ENCODE measurements at places on chromosomes 11 and 22.

- DNase-seq: no peak
Measured at GRCh38 chr11:33064866-33065265, 25.5 kb downstream of the TCP11L1 start.

DNA sequence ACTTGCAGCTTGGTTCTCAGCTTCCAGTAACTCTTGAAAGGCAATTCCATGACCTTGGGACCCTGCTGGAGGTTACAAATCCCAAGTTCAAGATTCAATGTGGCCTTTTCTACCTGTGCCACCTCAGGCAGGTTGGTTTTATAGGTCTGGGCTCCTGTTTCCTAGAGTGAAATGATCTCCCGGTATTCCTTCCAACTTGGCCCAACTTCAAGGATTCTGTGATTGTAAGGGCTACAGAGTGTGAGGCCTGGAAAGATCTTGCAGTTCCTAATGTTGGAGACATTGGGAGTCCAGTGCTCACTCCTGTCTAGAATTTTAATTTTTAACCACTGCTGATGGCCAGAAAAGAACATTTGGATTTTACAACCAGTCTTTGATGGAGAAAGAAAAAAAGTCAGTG is 91.6 kb downstream of the LDLRAD3 start:
- no peak for DNase-seq

GRCh38 chr22:33853200-33854097 is 66.8 kb downstream of the LARGE1 start:
- DNase-seq: no peak

GRCh38 chr11:64055077-64055476 is 19.3 kb downstream of the FLRT1 start:
- no peak for DNase-seq

DNA sequence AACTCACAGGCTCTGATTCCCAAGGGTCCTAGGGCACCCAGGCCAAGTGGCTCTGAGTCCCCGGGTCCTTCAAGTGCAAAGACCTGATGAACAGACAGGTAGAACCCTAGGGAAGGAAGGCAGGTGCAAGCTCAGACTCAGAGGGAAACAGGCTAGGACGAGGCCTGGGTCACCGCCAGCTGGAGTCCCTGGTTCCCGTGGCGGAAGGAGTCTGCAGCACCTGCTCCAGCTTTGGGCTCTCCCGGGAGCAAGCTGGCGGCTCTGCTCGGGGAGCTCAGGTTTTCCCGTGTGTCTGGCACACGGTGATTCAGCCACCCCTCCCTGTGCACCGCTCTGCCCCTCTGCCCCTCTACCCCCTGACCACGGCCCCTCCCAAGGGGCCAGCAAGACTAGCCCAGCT is 59.8 kb downstream of the WNT7B start:
- DNase-seq: no peak

GRCh38 chr11:88695689-88696414 is 358.3 kb upstream of the CTSC start:
- no peak for DNase-seq

GRCh38 chr11:76807206-76807875 is 24.2 kb downstream of the TSKU start:
- no peak for DNase-seq

- no peak for DNase-seq
Measured at GRCh38 chr11:69035946-69036340, 12.8 kb upstream of the TPCN2 start.

DNA sequence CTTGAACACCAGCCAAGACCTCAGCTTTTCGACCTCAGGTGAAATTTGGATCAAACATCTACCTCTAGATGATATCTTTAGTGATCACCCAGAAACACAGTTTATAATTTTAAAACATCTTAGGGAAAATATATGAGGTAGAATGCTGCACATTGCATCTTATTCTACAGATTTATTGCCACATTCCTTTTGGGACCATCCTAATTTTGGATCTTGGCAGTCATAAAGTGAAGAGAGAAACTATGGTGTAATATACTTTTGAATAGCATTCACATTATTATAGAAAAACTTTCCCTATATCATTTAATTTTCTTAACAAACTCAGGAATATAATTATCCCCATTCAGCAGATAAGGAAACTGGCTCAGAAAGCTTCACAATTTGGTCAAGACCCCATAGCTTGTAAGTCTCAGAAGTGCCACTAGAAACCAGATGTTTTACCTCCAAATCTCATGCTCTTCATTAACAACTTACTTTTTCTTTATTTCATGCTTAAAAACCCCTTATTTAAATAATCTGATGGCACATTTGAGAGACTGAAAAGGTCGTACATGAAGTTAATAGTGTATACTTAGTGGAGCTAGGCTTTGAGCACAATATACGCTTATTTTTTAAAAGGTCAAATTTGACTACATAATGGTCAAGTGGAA is 199.2 kb upstream of the CTSC start:
- DNase-seq: no peak

GRCh38 chr11:72421351-72421750 is 13.0 kb downstream of the CLPB start:
- no peak for DNase-seq

GRCh38 chr11:76801736-76802135 is 18.6 kb downstream of the TSKU start:
- DNase-seq: no peak

GRCh38 chr11:73344191-73344607 is 32.0 kb upstream of the RELT start:
- peak; percentile 11 for DNase-seq

- DNase-seq: no peak
Measured at GRCh38 chr11:4495487-4495886, 13.0 kb downstream of the OR52K1 start.

- no peak for DNase-seq
Measured at GRCh38 chr11:655036-655726, 18.1 kb downstream of the DRD4 start.

- no peak for DNase-seq
Measured at GRCh38 chr11:104279587-104279986, 115.6 kb upstream of the PDGFD start.

DNA sequence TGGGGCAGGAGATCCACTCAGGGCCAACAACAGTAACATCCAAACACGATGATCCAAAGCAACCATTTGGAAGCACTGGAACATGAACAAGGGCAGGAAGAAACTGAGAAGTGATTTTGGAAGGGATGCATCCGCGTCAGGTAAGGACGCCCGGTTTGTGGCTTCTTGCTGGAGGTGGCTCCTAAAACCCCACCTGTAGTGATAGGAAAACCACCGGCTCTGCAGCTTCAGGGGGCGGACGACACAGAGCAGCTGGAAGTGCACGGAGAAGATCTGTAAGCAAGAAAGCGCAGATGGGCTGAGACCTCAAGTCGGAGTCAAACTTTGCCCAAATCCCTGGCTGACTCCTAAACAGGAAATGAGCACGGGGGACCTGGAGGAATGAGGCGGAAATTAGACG is 1066.1 kb downstream of the BRD1 start:
- no peak for DNase-seq

DNA sequence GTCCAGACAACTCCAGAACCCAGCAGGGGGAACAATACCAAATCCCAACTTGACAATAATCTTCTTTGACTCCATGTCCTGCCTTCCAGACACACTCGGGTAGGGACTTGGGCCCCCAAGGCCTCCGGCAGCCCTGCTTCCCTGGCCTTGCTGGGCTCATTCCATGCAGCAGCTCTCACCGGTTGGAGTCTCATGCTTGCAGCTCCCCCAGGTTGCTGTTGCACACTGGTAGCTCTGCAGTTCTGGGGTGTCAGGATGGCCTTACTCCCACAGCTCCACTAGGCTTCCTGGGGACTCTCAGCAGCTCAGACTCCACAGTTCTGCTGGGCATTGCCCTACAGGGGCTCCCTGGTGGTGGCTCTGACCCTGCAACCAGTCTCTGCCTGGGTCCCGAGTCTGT is 42.8 kb downstream of the ST3GAL4 start:
- no peak for DNase-seq

GRCh38 chr22:42586381-42586780 is 28.3 kb downstream of the POLDIP3 start:
- DNase-seq: no peak

All from NCI-H2107 (cell line).